ENCODE measurements at places on chromosomes 5 and 9.

GRCh38 chr9:21852754-21853153, 50.3 kb downstream of the MTAP start:
- DNase-seq = no peak

DNA sequence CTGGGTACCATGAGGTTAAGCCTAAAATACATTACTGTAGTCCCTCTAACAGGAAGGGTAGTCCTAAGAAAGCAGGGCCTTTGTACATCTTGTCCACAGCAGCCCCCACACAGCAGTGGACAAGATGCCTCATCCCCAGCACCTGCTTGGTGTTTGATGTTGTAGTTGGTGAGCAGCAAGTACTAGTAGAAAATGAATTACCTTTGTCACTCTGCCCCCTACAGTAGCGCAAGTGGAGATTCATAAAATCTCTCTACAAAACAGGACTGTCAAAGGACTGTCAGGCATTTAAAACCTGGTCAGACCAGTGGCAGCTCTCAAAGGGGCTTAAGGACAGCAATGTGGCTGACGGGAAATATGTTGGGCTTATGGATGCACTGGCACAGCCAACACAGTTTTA, 122.5 kb downstream of the TMEM174 start:
- no peak for DNase-seq

GRCh38 chr5:15021266-15022046, 149.9 kb upstream of the ANKH start:
- no peak for DNase-seq

GRCh38 chr9:38368731-38369130, 23.8 kb upstream of the ALDH1B1 start:
- no peak for DNase-seq

DNA sequence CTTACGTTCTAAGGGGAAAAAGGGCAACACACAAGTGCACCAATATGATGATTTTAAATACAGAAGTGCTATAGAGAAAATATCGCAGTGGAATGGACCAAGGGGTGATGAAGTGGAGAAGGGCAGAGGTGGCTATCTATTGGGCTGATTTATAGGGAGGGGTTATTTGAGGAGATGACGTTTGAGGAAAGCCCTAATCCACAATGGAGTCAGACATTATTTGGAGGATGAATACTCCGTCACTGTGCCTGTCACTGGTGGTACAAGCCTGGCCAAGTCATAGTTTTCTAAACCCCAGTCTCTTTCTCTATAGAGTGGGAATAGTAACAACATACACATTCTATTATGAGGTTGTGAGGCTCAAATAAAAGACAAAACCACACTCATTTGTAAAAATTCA, 48.5 kb downstream of the MEF2C start:
- no peak for DNase-seq

DNA sequence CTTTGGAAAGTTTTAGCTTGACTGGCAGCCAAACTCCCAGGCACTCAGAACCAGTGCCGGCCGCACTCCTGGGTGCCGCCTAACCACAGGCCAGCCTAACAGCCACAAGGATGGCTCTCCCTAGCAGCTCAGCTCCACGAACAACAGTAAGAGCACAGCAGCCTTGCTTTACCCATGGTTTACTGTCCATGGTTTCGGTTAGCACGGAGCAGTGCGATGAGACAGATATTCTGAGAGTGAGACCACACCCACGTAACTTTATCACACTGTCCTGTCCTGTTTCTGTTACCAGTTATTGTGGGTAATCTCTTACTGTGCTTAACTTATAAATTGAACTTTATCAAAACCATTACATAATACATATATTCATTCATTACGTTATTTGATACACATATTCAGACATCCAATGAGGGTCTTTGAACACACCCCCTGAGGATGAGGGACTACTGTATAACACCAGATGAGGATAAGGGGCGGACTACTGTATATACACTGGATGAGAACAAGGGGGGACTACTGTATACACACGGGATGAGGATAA, 12.4 kb downstream of the CLPTM1L start:
- peak; percentile 8 for DNase-seq

DNA sequence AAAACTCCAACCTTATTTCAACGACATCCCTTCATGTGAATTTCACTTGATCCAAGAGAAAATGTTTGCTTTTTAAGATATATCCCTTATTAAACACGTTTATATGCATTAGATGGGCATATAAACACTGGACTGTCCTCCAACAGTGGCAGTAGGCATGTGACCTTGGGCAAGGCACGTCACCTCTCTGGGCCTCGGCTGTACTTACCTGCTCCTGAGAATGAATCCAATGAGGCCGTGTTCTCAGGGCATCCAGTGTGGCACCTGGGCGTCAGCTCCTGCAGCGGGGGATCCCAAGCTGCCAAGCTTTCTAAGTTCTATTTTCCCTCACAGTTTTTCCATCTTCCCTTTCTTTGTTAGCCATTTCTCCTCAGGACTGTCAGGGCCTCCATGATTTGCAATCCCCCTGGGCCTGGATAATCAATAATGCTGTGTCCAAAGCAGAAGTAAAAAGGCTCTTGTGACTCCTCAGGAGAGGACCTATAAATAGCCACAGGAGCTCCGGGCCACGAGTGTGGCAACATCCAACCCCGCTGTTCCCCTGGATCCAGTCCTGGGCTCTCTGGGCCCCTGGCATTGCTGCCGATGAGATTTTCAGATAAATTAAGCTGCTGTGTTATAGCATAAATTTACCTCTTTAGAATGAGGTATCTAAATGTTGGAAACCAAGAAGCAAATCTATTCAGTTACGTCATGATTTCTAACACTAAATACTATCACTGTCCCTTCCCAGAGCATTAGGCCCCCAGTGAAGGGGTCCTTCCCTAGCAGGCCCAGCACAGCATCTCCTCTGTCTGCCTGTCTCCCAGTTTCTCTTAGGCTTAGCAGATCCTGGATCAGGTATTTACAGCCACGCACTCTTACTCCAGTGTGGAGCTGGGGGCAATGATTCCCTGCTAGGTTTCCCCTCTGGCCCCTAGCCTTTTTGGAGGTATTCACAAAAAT, 76.8 kb downstream of the PTPN3 start:
- DNase-seq = no peak

DNA sequence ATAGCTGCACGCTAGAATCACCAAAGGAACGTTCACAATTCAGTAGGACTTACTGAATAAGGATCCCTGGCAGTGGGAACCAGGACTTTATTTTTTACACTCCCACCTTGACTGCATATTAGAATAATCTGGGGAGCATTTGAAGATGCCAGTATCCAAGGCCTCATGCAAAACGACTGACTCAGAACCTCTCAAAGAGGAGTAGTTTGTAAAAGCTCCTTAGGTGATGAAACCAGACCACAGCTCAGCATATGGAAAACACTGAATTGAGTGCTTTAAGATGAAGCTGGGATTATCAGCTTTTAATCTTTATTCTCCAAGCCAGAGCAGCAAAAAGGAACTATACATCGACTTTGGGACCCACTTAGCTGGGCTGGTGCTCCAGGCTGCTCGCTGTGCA, 288.3 kb downstream of the MLLT3 start:
- no peak for DNase-seq

GRCh38 chr9:114511978-114512874, 7.0 kb upstream of the WHRN start:
- DNase-seq = no peak

DNA sequence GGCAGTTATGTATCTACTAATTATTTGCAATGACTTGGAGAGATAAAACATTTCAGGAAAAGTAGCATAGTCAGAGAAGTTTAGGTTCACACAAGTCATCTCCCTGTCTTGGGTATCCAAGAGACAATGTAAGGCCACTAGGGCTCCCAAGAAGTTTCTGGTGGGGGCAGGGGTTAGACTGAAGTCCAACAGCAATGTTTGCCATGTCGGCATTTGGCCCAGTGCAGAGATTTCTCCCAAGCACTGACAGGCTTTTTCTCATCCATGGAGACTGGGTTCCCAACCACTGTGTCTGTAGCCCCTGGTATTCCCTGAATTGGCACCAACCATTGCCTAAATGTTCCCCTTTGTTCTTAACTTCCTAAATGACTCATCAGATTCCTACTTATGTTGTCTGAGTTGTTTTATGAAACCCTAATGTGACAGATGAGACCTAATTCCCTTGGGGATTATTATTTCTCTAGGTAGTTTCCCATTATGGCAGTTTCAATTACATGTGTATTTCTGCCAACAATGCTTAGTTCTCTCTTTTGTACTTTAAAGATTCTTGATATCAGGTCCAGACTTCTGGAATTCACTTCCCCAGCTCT, 103.6 kb upstream of the EGFLAM start:
- no peak for DNase-seq

GRCh38 chr5:144333336-144333920, 162.8 kb downstream of the KCTD16 start:
- no peak for DNase-seq

DNA sequence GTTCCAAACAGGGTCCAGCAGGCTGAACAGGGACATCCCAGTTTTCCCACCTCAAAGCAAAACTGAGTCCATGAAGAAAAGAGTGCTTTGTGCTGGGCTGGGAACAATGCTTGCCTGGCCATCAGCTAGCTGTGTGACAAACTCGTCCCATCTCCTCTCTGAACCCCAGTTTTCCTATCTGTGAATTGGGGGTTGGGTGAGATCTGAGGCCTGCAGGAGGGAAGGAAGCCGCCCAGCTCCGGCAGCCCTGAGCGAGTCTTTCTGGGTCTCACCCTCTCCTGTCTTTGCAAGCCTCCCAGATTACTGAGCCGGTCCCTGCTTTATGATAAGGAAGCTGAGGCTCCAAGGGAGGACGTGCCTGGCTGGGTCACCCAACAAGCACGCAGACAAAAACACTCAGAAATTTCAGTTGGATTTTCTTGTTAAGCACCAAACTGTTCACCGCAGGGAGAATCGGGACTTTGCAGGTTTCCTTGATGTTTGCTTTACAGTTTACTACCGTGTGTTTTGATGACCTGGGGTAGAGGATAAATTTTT, 82.6 kb upstream of the LMX1B start:
- no peak for DNase-seq

DNA sequence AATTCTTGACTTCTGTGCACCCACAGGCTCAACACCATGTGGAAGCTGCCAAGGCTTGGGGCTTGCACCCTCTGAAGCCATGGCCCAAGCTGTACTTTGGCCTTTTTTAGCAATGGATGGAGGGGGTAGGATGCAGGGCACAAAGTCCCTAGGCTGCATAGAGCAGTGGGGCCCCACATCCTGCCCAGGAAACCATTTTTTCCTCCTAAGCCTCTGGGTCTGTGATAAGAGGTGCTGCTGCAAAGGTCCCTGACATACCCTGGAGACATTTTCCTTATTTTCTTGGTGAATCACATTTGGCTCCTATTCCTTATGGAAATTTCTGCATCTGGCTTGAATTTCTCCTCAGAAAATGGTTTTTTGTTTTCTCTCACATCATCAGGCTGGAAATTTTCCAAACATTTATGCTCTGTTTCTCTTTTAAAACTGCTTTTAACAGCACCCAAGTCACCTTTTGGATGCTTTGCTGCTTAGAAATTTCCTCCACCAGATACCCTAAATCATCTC, 482.7 kb upstream of the TLE4 start:
- no peak for DNase-seq

GRCh38 chr9:98550206-98550820, 158.4 kb downstream of the GABBR2 start:
- no peak for DNase-seq

DNA sequence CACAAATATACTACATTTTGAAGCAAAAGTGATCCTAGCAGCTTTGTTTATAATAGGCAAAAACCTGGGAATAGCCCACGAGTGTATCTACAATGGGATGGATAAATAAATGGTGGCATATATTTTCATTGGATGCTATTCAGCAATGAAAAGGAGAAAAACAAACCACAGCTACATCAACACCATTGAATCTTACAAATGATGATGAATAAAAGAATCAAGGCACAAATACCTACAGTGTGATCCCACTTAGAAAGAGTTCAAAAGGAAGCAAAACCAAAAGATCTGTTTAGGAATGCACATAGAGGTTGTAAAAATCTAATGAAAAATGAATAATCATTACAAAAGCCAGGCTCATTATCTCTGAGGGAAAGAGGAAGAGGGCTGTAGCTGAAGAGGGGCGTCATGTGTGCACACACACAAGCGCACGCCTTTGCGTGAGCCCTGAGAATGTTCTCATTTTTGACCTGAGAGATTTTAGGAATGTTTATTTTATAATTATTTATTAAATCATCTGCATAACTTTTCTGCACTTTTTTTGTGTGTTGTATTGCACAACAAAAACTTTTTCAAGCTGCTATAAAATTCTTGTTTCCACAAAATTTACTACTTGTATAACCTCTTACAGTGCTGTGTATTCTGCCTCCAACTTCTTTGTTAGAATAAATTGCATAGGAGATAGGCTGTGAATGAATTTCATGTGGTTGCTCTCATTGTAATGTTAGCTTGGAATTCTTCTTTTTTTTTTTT, 5.9 kb upstream of the RHOBTB3 start:
- no peak for DNase-seq

- no peak for DNase-seq
Observed at GRCh38 chr5:148267962-148268361, 632 bp upstream of the SPINK13 start.

GRCh38 chr9:96232539-96233241, 69.3 kb downstream of the HSD17B3 start:
- no peak for DNase-seq

GRCh38 chr5:9534881-9535517, 10.9 kb downstream of the SEMA5A start:
- no peak for DNase-seq

DNA sequence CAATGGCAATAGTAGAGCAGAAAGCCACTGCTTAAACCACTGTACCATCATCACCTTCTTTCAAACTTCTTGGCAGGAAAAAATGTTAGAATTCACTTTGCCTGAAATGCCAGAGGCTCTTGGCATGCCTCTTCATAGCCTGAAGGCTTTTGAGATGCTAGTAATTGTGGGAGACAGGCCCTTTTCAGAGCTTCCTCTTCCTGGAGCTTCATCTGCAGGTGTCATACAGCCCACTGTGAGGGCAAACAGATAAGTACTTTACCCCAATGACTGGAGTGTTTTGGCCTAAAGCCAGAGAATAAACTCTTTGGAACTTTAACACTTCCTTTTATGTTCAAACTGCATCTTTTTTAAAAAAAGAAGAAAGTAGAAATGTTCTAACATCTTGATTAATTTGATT, 81.3 kb upstream of the TMEM171 start:
- no peak for DNase-seq

DNA sequence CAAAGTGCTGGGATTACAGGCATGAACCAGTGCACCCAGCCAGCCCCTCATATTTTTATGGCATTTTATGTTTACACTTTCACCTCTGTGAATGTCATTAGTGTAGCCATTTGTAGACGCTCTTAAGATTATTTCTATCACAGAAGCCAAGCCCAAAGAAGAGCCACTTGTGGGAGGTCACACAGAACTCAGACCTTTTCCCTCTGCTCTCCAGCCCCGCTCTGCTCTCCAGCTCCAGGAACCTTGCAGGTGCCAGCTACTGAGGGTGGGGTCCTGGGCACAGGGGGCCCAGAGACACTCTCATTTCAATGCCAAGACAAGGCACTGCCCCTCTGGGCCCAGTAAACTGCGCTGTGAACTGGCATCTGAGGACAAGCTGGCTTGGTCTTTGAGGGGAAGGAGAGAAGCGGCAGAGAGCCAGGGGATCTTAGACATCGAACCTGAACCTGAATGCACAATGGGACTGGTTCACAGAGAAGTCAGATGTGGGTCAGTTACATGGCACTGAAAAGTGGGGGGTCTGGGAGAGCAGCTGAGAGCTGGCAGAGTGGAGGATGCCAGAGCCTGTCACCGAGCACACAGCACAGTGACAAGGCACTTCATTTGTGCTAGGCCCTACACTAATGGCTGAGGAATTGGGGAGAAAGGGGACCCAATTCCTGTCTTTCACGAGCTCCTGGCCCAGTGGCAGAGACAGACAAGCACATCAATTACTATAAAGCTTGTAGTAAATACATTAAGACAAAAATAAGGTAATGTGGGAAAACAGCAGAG, 16.7 kb downstream of the ANXA6 start:
- no peak for DNase-seq

GRCh38 chr9:80842389-80842788, 847.0 kb downstream of the TLE1 start:
- no peak for DNase-seq
